ENCODE measurements at places on chromosomes 11 and 22. TPM values are rescaled to one million over a fixed set of nuclear protein-coding genes. Genes with fewer than 3 reads are reported as not detected.

GP1BB gene
- 67.7 TPM for total RNA-seq

INS gene
- total RNA-seq = not detected

DNA sequence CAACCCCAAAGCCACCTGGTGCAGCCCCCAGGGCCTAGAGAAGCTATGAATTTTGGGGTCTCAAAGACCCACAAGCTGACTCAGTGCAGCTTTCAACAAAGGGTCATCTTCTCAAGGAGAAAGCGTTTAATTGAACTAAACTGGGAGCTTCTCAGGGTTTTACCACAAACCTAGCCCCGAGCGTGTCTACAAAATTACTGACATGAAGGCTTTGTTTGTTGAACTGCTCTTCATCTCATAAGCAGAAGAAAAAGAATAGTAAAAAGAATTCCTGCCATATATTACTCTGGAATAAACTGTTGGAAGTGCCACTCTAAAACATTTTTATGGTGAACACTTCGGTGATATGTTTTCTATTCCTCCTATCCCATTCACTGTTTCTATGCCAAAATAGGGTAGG, 50.8 kb upstream of the INCENP start:
- no peak for DNase-seq

GRCh38 chr11:133694701-133695100, 150.6 kb downstream of the SPATA19 start:
- no peak for DNase-seq

DNA sequence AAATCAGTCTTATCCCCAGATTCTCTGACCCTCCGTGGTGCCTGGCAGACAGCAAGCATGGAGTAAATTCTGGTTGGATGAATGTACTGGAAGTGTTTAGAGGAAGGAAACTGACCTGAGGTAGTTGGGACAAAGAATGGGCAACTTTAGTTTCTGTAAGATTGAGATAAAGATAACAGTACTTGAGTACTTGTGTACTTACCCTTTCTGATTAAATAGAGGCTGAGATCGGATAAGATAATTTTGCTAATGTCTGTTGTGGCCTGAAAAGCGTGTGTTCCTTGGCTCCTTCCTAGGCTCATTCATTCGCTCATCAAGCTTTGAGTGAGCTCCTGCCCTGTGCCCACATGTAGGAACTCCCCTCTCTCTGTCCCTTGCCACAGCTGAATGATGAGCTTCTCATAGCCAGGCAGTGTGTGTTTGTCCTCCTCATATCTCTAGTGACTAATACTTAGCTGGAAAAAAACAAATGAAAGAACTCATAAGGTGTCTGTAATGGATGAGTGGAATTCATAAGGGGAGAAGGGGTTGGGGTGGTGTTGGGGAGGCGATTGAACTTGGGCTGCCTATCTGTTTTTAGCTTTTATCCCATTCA, 118.1 kb downstream of the DBX1 start:
- DNase-seq = no peak

- DNase-seq = no peak
Observed at GRCh38 chr11:19647816-19648215, 64.8 kb upstream of the NAV2 start.

DNA sequence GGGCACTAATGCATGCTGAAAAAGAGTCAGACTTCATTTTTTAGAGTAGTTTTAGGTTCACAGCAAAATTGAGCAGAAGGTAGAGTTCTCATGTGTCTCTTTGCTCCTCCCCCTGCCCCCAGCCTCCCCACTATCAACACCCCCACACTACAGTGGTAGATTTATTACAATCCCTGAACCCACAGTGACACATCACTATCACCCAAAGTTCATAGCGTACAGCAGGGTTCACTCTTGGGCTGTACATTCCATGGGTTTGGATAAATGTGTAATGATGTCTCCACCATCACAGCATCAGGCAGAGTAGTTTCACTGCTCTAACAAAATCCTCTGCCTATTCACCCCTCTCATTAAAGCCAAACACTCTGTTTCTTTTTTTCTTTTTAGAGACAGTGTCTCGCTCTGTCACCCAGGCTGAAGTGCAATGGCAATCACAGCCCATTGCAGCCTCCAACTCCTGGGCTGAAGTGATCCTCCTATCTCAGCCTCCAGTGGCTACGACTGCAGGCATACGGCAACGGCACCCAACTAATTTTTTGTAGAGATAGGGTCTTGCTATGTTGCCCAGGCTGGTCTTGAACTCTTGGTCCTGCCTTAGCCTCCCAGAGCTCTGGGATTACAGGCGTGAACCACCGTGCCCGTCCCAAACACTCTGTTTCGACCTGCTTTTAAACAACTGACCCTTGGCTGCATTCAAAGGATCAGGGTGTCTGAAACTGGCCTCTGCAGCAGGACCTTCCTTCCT, 4.1 kb downstream of the BEST1 start:
- no peak for DNase-seq
